ENCODE measurements at places on chromosomes 2 and 18.
A peak's percentile ranks its signal among the peaks of the same experiment; 100 is the strongest.

DNA sequence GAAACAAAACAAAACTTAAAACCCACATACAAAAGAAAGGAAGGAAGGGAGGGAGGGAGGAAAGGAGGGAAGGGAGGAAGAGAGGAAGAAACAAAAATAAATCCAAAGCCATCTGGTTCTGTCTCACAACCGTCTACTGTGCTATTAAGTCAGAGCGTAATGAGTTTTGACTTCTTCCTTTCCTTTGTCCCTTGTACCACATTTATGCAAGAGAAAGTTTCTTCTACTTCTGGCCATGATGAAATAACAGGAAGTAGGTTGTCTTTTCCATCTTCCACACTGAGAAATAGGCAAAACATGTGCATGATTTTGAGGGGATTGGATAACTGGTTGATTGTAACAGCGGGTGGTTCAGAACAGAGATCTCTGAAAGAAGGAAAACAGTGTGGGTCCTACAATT lies 121.4 kb downstream of the CTAGE1 start:
- no peak for DNase-seq

DNA sequence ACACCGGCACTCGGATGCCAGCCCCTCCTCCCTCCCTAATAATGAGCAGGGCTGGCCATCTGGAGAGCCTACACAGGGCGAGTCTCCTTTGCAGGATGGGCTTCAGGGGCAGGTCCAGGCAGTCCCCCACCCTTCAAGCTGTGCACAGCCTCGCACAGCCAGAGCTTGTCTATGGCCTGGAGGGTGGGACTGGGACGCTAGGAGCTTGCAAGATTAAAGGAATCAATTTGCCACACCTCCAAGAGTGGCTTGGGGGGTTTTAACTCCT lies 43.9 kb upstream of the OTOF start:
- no peak for DNase-seq

GRCh38 chr2:104091894-104092293 lies 762.0 kb upstream of the POU3F3 start:
- DNase-seq: no peak

DNA sequence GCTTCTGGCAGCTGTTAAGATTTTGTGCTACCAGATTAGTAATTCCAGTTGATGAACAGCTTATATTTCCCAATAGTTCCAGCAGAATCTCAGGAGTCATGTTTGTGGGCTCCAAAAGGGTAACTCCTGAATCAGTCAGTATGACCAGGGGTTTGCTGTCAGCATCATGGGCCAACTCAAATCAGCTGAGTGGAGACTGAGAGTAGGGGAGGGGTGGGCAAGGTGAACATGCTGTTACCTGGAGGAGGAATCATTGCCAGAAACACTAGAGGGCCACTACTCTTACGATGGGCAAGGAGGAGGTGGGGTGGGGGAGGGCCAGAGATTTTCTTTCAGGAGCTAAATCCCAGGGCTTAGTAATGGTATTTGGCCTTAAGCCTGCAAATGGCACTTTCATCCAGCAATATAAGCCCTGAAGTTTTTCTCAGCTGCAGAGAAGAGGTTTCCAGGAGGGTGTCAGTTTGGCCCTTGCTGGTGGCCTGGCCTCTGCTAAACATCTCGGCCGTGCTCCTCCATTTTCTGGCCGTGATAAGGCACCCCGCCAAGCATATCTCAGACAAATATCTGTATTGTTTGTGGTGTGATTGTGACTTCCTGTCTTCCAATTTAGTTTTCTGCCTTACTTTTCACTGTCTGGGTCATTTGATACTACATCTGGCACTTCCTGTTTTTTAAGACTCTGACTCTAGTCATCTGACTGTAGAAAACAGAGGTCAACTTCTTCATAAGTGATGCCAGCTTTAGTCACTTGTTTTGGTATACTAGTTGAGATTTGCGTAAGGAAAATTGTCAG lies 120.5 kb upstream of the CXCR4 start:
- DNase-seq: no peak

- peak; percentile 81 for DNase-seq
Observed at GRCh38 chr2:32832821-32833220, 113.9 kb upstream of the LTBP1 start.

GRCh38 chr2:25671622-25672021 lies 1.8 kb downstream of the DTNB start:
- DNase-seq: no peak

- peak; percentile 50 for DNase-seq
Observed at GRCh38 chr2:171762879-171763573, 75.8 kb downstream of the DYNC1I2 start.

DNA sequence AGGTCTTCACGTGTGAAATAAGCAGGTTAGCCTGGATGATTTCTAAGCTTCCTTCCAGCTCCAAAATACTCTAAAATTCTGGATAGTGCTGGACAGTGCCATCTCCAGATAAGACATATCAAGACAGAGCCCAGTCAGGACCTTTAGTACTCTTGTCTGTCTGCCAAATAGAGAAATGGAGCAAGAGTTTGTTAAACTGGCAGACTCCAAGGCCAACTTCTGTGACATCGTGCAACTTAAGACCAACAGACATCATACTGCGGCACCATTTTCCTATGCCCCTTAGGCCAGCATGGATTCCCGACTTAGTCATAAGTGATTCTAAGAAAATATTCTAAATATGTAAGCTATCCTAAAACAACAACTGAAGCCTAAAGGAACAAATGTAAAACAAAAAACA lies 118.6 kb downstream of the RBMS1 start:
- DNase-seq: peak; percentile 68

DNA sequence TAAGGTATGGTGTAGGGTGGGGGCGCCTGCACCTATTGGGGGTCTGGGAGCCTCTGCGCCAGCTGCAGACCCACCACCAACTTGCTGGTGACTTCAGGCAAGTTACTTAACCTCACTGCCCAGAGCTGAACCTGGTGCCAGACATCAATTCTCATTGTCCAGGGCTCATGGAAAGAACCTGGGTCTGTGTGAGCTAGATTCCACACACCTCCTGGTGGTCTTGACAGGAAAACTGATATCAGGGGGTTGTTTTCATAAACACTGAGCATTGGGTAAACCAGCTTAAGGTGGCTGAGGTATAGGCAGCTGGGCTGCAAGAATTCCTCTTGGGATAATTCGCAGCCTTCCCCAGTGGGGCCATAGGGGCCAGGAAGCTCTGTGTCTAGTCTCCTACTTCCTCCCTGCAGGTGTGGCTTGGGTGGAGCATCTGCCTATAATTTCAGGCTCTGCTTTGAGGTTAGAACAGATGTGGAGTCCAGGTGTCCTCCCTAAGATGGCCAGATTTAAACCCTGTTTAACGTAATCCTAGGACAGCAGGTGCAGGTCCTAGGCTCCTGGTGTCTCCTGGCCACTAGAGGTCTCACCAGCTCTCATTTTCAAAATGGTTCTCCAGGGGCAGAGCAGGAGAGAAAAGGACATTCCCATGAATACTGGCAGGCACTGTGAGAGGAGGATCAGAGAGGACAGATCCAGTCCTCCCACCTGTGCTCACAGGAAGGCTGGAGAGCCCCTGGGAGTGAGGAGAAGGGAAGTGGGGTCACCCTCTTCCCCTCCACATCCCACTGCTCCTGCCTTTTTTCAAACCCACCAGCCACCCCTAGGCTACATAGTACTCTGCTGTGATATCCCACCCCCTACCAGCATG lies 100.4 kb upstream of the SMAD2 start:
- peak; percentile 42 for DNase-seq

DNA sequence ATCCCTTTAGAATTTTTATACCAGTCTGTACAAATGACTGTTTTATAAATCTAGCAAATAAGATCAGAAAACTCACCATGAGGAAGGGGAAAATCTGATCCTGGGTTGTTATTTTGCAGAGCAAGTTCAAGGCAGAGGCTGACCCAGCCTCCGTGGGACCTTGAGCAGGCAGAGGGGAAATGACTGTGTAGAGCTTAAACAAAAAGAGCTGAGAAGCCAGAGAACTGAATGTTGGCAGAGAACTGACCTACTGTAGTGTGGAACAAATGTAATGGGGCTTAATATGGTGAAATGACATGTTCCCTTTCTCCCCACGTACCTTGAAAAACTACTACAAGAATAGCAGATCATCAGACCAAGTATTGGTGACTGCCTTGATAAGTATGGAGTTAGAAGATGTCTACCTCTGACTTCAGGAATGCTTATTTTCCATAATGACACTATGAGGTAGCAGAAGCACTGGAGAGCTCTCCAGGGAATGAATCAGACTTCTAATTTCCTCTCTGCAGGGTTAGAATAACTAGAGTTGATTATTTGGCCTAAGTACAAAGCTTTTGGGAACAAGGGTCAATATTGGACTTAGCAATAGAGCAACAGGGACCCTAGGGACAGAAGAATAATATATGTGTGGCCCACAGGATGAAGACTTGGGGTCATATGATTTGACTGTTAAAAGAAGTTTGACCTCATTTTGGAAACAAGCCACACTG lies 304.4 kb downstream of the CCDC178 start:
- DNase-seq: peak; percentile 3

DNA sequence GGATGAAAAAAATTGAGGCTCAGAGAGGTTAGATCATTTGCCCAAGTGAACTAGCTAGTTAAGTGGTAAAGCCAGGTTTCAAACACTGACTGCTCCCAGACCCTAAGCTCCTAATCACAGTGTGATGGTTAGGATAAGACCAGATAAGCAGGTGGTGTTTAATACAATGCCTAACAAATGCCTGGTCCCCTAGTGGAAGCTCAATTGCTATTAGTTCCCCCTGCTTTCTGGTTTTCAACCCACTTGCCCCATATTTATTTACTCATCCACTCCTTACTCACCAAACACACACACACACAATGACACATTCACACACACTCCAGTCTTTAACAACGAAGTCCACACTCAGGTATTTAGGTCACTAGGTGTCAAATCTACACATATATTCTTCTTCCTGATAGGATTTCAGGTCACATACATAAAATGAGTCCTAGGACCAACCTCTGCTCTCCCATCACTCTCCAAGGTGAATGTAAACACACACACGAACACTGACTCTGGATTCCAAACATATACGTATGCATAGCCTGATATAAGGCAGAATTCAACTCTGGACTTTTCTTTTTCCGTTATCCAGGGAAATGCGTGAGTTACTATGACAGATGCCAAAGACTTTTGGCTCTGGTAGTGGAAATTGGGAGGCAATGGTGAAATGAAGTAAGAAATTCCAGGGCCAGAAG lies 73.6 kb upstream of the TSPYL6 start:
- DNase-seq: peak; percentile 9

Data from fibroblast of skin of right biceps (primary cell).